Inflammatory macrophage treated with lipopolysaccharide for 1 hour (primary cell): ENCODE measurements at places on chromosomes 5 and 9.

- DNase-seq = no peak
Measured at GRCh38 chr5:57804007-57804444, 321.4 kb upstream of the ACTBL2 start.

GRCh38 chr5:66122379-66123034 lies 21.6 kb upstream of the SREK1 start:
- DNase-seq = no peak

DNA sequence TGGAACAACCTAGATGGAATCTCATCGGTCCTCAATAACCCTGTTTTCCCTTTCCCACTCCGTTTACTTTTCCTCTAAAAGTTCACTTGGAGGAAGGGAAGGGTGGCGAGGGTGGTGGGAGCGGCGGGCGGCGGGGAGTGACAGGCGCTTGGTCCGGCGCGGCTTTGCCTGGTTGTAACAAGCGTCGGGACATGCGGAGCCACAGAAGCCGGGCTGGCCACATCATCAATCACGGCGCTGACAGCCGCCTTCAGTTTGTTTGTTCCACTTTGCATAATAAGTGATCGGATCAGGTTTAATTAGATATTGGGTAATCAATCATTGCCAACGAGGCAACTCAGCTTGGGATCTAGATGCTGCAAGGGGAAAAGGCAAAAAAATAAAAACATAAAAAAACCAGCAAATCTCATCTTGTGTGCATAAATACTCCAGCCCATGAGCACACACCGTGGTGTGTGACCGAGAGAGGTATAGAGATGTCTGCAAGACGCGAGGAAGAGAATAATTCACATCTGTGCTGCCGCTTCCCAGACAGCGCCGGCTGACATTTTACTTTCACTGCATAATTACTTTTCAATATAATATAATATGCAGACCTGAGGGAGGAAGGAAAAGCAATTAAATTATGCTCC lies 396.2 kb upstream of the IRX4 start:
- DNase-seq = no peak

DNA sequence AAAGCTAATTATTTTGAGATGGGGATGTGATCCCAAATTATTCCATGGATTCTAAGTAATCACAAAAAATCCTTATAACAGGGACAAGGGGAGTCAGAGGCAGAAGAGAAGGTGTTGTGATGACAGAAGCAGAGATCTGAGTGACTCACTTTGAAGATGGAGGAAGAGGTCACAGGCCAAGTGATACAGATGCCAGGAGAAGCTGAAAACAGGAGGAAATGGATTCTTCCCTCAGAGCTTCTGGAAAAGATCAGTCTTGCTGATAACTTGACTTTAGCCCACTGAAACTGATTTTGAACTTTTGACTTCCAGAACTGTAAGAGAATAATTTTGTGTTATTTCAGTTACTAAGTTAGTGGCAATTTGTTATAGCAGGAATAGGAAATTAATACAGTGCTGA lies 105.3 kb downstream of the GCNT1 start:
- DNase-seq = no peak

GRCh38 chr9:114774524-114774923 lies 31.3 kb downstream of the TNFSF15 start:
- DNase-seq = no peak

DNA sequence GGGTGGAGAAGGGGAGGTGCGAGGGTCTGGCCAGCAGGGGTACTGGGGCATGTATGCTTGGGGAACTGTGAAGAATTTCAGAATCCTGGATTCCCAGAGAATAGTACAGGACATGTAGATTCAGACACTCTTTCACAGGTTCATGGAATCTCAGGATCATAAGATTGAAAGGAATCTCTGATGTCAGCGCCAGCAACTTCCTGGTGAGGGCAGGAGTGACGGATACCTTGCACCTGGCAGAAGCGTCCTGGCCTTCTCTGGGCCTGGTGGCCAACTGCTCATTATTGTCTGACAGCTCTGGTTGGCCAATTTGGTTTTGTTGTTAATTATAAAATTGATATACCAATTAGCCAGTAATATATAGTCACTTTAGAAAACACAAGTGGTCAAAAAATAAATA lies 6.9 kb downstream of the GM2A start:
- no peak for DNase-seq

- DNase-seq = no peak
Measured at GRCh38 chr5:179065703-179066102, 5.5 kb downstream of the ZNF354C start.

DNA sequence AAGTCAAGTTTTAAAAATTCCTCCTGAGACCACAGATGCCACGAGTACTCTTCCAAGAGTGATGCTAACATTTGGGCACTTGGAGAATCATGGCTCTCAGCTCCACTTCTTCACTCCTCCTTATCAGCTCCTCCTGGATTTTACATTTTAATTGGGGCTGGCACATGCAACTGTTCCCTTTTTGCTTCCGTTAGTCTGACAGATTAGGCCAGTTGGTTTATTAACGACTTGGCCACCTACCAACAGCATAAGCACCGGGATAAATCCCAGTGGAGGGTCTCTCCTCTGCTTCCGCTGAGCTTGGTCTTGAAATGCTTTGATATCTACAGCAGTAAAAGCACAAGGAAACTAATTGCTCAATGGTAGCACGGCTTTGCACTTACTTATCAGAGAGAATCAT lies 134.6 kb upstream of the RASEF start:
- no peak for DNase-seq

GRCh38 chr9:84296146-84296843 lies 44.3 kb downstream of the SLC28A3 start:
- peak; percentile 93 for DNase-seq

- no peak for DNase-seq
Measured at GRCh38 chr5:25295067-25295466, 650.3 kb upstream of the CDH10 start.

GRCh38 chr5:149956685-149957084 lies 3.9 kb upstream of the SLC26A2 start:
- no peak for DNase-seq

GRCh38 chr5:71588533-71588885 lies 1.4 kb downstream of the MCCC2 start:
- DNase-seq = no peak

DNA sequence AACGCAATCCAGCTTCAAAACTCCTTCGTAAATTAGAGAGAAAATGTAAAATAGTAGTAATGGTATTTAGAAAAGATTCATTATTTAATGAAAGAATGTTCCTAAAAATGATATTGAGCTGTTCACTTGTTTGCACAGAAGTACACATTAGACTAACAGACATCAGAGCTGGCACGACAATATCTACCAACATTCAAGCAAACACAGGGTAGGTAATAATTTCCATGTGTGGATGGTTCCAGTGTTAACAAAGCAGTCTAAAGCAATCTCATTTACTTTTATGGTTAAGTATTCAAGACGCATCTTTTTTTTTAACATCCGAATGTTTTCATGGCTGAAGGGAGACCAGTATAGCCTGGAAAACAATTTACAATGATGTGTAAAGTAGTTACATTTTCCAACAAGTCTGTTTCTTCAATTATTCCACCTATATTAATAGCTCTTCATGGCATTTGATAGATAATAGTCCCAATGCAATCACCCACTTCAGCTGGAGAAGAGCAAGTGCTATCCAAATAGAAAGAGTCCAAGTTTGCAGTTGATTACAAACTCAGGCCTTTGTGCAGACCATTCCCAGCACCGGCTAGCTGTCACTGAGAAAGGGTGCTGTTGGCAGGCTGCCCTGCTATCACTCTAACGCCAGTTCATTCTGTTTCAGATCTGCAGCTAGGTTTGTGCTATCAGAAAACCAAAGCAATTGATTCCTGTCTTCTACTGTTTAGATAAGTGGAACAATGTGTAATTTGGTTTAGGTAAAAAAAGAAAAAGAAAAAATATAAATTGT lies 458.8 kb downstream of the DTWD2 start:
- no peak for DNase-seq

DNA sequence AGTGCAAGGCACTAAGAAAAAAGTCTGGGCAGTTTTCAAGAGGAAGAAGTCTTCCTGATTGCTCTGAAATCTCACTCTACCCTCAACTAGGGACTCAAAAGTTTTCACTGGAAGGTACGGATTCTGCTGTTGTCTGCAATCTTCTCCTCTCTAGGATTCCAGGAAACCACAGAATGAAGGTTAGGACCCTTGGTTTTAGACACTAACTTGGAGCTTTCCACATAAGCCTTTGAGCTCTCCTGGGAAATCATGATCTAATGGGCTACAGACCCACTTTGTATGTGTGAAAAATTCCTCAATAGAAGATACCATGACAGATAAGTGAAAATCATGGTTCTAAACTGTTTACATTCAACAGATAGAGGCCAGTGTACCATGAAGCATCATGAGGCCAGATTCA lies 265.1 kb downstream of the PSAT1 start:
- DNase-seq = no peak

- no peak for DNase-seq
Measured at GRCh38 chr9:94672811-94673487, 33.6 kb upstream of the FBP1 start.

- no peak for DNase-seq
Measured at GRCh38 chr5:53930457-53930856, 370.0 kb downstream of the NDUFS4 start.

DNA sequence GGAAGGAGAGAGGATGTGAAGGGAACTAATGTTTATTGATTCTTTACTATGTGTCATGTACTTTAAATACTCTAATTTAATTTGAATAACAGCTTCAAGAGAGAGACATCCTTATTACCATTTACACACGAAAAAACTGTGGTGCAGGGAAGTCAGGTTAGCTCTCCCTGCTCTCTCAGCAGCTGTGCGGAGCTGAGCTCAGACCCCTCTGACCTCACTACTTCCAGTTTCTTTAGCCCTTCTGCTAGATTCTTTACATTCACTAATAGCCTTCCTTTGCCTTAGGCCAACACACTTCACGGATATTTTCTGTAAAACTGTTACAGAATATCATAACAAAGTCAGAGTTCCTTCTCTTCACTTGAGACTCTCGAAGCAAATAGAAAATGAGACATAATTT lies 131.3 kb upstream of the ARRDC3 start:
- no peak for DNase-seq

- no peak for DNase-seq
Measured at GRCh38 chr5:522116-522515, 2.1 kb downstream of the SLC9A3 start.

- DNase-seq = no peak
Measured at GRCh38 chr5:120817044-120817985, 353.2 kb downstream of the PRR16 start.

DNA sequence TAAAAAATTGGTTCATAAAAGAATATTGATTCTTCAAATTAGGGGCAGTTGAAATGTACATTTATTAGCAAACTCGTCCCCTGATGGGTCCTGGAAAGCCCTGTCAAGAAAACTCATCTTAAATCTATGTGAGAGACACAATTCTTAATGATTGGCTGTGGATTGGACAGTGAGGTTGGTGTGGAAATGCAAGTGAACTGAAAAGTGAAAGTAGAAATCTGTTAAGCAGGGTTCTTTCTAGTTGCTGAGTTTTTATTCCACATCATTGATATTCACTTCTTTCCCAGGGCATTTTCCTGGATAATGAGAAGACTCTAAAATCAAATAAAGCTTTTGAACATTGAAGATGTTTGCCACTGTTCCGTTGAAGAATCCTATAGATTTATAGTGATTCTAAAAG lies 292.4 kb downstream of the MAST4 start:
- no peak for DNase-seq

- no peak for DNase-seq
Measured at GRCh38 chr5:57658018-57658417, 175.4 kb upstream of the ACTBL2 start.

GRCh38 chr9:89801742-89802670 lies 197.2 kb downstream of the GADD45G start:
- DNase-seq = no peak

DNA sequence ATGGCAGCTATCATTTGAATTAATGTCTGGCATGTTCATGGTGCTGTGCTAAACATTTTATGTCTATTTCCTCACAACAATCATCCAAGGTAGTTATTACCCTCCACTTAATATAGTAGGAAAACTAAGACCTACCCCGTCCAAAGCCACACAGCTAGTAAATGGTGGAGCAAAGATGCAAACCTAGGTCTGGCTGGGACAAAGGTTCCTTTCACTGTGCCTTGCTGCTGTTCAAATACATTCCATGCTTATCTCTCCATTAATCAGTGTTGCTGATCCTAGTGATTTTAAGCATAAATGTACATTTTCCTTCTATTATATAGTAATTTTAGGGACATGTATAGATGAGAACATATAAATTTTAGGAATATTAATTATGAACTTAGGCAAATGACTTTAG lies 38.7 kb downstream of the CCDC125 start:
- DNase-seq = no peak

DNA sequence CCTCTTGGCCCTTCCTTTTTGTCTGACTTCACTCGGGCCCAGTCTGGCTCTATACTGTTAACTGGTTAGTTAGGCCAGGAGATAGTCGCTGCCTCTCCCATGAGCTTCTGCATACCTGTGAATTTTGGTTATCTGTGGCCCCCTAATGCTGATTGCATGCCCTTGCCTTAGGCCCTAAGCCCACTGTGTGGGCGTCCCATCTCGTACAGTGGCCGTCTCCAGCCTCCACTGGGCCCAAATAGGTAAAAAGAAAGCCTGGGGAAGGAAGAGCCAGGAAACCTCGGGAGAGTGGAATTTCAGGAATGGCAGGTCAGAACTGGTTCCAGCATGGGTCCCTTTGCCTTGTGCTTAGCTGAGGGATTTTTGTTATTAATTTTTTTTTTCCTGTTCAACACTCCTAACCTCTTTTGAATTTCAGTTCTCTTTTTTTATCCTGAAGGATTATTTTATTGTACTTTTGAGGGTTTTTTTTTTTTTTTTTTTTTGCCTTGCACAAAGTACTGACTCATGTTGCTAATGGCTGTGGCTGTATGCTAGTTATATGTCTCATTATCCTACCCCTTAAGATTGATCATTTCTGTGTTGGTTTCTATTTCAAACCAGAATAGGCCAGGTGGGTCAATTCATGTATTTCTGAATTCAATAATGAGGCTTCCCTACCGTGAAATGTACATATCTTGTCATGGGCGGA lies 3.4 kb downstream of the PRRC2B start:
- no peak for DNase-seq

DNA sequence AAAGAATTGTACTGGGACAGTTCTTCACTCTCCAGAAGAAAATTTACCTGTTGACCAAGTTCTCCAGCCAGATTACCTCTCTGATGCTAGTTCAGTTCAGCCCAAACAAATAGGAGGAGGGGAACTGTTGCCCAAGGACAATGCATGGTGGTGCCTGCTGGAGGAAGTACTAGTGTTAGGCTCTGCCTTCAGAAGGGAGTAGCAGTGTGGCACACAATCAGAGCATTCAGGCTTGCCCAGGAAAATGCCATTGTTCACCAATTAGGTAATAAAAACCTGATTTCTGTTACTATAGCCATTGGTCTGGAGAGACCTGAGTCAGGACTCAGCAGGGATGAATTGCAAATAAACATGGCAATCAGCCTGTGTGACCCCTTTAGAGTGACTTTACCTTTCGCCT lies 720.8 kb upstream of the ZNF608 start:
- DNase-seq = no peak

- DNase-seq = peak; percentile 85
Measured at GRCh38 chr9:120442308-120442995, 137.5 kb downstream of the CDK5RAP2 start.

DNA sequence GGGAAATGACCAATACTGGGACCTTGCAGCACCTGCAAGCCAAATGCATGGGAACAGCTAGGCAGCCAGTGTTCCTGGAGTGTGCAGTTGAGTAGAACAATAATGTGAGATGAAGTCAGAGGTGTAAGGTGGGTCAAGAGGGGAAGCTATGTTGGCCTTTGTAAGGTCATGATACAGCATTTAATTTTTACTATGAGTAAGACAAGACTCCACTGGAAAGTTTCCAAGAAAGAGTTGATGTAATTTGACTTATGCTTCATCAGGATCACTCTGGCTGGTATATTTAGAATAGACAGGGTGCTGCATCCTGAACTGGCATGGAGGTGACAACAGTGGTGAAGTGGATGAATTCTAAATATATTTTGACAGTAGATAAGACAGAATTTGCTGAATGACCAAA lies 744.8 kb downstream of the KCTD16 start:
- DNase-seq = no peak
